ENCODE measurements at places on chromosomes 12 and 14.

- no peak for DNase-seq
Observed at GRCh38 chr12:3035815-3036702, 41.1 kb upstream of the TSPAN9 start.

- DNase-seq, result peak; percentile 24
Observed at GRCh38 chr14:81453166-81453766, 53.1 kb upstream of the STON2 start.

DNA sequence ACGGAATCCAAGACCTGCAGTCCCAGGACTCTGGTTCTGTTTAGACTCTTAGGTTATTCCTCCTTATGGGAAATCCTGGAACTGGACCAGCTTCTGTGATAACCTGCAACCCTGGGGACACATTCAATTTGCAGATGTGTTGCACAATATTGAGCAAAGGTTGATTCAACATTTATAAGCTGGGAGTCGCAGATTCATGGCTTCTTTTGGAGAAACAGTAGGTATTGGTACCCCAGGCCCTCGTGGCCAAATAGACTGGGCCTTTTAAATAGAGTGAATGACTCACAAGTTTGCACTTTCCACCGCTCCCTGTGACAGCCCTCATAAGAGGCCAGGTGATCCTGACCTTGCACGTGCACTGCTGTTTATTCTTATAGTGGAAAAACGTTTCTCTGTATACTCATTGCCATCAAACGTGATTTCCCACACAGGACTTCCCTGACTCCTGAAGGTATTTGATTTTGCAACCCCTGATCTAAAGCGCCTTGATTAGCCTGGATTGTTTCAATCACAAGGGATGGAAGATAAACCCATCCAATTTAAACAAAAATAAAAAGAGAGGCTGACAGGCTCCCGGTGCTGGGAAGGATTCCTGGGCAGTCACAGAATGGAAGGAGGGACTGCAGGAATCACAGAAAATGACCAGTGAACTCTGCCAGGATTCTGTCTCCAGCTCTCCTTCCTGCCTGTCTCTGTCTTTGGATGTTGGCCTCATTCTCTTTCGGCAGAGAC lies 98.0 kb downstream of the VCPKMT start:
- DNase-seq, result no peak

- DNase-seq, result no peak
Observed at GRCh38 chr12:13340149-13340548, 143.6 kb downstream of the EMP1 start.

DNA sequence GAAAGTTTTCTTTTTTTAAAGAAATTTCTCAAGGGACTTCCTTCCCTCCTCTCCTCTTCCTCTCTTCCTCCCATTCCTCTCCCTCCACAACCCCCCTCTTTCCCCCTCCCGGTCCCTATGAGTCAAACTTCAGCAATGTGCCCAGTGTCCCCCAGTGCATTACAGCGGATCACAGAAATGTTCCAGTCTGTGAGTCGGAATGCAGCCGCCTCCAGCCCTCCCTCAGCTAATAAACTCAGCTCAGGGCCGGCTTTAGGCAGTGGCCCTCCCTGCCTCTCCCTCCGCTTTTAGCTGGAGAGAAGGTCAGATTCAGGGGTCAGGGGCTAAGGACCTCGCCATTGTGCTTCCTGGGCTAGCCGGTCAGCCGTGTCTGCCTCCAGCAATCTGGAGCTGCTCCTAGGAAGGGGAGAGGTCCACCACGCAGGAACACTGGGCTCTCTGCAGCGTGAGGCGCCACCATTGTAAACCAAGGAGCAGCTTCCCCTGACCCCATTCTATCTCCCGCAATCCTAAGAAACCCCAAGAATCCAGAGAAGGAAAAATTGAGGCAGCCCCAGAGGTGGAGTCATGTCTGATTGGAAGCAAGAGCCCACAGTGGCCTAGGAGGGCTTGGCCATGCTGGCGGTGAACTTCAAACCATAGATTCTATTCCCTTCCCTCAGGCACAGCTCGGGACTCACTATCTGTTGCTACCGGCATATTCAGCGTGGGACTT lies 1.1 kb upstream of the HDAC7 start:
- no peak for DNase-seq

- DNase-seq, result no peak
Observed at GRCh38 chr12:70664465-70664881, 27.2 kb upstream of the PTPRB start.

DNA sequence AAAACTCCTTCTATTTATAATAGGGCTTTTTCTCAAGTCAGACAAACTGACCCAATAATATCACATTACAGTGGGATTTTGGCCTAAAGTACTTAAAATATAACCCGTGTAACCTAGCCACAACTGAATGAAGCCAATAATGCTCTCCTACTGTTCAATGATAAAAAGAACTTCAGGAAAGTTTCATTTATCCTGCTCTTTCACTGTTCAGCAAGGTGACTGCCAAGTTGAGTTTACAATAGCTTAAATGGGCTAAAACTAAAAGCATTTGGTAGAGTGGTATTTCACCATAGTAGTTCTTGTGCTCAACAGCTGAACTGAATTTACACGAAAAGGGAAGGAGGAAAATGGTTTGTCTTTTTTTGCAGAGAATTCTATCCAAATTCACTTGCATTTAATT lies 49.8 kb downstream of the CNTN1 start:
- no peak for DNase-seq

- no peak for DNase-seq
Observed at GRCh38 chr14:32432813-32433538, 103.9 kb downstream of the AKAP6 start.

DNA sequence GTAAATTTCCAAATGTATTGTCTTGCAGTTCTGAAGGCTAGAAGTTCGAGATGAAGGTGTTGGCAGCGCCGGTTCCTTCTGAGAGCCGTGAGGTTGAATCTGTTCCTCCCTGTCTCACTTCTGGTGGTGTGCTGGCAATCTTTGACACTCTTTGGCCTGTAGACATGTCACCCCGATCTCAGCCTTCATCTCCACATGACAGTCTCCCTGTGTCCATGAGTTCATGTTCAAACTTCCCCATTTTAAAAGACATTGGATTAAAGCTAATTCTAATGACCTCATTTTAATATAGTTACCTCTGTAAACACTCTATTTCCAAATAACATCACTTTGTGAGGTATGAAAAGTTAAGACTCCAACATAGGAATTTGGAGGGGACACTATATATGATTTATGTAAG lies 4.1 kb upstream of the RBM19 start:
- DNase-seq, result no peak

DNA sequence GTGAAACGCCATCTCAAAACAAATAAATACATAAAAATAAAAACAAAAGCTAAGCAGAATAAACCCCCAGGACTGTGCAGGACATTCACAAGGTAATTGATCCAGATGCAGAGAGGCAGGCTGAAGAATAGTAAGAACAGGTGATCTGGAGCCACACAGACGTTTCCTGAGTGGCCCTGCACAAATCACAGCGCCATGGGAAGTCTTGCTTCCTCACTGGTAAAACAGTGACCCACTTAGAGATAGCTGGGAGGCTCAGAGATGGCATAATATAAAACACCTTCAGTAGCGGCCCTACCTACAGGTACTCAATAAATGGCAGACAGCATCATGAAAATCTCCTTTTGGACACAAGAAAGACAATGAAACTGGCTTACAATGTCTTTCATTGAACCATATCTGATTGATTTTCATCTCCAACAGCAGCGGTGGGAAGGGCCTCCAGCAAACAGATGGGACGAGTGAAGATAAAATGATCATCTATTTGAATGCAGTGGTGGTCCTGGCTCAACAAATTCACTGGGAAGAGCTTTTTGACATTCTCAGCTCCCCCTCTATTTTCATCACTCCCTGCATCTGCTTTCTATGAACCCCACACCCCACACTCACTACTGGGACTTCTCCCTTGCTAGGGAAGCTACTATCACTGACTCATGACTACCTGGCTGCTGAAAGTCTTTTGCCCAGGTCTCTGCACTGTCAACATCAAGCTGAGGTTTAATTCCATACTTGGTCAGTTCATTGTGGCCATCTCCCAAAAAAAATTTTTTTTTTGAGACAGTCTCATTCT lies 63.9 kb downstream of the FOXN3 start:
- DNase-seq, result no peak

DNA sequence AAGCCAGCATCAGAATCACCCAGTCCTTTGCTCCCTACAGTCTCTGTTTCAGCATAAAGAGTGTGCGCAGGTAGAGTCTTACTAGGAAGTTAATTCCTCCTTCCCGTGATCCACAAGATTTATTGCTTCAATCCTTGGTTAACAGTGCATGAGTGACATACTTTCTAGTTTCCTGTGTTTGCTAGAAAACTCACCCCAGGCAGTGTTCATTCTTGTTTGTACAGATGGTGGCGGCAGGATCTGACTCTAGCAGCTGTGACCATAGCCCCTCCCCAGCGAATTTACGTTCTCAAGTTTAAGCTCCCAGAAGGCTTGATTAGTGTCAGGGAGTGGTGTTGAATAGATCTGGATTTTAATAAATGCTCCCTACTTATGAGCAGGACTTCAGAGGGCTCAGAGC lies 75.9 kb upstream of the ANO2 start:
- no peak for DNase-seq

- DNase-seq, result peak; percentile 82
Observed at GRCh38 chr14:74712499-74713394, at the start of the genes AREL1 and FCF1. TSS of gene AREL1 (minus strand) at chr14:74713080. CDS start at chr14:74685615, 27,465 bp downstream. TSS of gene FCF1 (plus strand) at chr14:74713144. CDS start at chr14:74713198, 54 bp downstream.

- DNase-seq, result no peak
Observed at GRCh38 chr14:94334872-94335271, 11.7 kb upstream of the SERPINA6 start.

- no peak for DNase-seq
Observed at GRCh38 chr12:62694632-62695031, 228.0 kb downstream of the MON2 start.

- DNase-seq, result no peak
Observed at GRCh38 chr12:20028033-20028432, 340.3 kb upstream of the PDE3A start.

DNA sequence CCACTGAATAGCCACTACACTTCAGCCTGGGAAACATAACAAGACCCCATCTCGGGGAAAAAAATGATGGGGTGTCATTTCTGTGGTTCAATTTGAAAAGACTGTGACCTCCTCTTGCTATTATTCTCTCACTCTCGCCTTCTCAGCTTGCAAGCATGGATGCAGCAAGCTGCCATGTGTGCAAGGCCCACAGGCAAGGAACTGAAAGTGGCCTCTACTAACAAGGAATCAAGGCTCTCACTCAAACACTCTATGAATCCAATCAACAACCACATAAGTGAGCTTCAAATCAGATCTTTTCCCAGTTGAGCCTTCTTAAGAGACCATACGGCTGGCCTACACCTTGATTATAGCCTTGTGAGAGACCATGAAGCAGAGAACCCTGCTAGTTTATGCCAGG lies 17.9 kb upstream of the DHRS7 start:
- no peak for DNase-seq

GRCh38 chr14:31895206-31895605 lies 181.9 kb upstream of the ARHGAP5 start:
- no peak for DNase-seq

- DNase-seq, result no peak
Observed at GRCh38 chr14:67933266-67933665, 113.7 kb downstream of the RAD51B start.

DNA sequence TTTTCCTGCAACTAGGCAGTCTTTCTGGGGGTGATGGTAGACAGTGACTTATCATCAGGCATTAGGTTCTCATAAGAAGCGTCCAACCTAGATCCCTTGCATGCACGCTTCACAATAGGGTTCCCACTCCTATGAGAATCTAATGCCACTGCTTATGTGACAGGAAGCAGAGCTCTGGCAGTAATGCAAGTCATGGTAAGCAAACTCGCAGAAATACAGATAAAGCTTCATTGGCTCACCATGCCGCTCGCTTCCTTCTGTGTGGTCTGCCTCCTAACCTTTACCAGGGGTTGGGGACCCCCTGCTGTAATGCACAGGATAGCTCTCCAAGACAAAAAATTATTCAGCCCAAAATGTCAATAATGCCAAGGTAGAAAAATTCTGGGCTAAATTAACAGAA lies 864.2 kb downstream of the TRHDE start:
- no peak for DNase-seq

GRCh38 chr12:1927751-1928351 lies 9.4 kb upstream of the CACNA2D4 start:
- no peak for DNase-seq

DNA sequence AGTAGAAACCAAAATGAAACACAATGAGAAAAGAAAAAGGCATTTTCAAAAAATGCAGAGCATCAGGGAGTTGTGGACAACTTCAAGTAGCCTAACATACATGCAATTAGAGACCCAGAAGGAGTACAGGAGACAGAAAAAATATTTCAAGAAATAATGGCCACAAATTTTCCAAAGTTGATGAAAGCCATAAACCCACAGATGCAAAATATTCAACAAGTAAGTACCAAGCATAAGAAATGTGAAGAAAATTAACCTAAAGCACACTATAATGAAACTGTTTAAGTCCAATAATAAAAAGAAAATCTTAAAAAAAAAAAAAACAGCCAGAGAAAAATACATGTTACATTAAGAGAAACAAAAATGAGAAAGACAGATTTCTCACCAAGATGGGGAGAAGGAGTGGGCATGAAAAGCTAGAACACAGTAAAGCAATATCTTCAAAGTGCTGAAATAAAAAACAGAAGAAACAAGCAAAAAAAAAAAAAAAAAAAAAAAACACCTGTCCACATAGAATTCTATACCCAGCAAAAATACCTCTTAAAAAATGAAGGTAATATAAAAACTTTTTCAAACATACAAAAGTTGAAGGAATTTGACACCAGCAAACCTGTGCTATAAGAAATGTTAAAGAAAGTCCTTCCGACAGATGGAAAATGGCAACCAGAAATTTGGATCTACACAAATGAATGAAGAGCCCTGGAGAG lies 77.1 kb downstream of the PRKAB1 start:
- no peak for DNase-seq

DNA sequence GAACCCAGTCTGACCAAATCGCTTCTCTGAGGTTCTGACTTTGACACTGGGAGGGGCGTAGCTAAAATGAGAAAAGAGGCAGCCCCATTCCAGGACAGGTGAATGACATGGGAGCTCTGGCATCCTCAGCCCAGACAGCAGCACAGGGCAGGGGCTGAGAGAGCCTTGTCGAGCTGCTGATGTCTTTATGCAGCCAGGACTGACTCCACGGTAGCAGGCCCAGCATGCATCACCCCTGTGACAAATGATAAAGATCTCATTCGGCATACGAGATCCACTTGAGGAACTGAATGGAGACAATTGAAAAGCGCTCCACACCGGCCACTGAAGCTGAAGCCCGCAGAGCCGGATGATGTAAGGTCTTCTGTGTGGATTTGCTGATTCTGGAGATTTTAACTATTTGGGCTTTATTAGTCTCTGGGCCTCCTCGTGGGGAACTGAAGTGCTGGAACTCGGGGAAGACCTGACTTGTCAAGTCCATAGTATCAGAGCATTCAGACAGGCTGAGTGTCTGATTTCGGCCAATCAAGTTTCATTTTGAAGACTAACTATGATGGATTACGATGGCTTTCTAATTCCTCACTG lies 56.9 kb upstream of the MAP1LC3B2 start:
- DNase-seq, result no peak

DNA sequence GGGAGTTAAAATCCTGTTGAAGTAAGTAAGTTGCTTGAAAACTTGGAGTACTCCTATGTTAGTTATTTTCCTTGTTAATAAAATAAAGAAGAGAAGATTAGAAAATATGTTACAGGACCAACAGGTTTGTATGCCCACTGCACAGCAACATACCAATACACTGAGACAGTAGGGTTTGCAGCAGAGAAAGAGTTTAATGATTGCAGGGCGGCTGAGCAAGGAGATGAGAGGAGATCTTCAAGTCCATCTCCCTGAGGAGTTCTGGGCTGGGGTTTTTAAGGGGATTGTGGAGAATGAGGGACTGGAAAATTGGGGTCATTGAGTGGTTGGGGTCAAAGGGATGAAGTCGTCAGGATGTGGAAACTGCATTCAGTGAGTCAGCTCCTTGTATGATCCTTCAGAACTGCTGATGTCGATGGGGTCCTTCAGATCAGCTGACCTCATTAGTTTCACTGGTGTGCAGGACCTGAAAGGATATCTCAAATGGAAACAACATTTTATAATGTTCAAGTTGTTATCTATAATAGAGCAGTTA lies 4.3 kb upstream of the HSD17B6 start:
- no peak for DNase-seq
